ENCODE measurements at places on chromosomes 16 and 17.
A peak's percentile ranks its signal among the peaks of the same experiment; 100 is the strongest.

DNA sequence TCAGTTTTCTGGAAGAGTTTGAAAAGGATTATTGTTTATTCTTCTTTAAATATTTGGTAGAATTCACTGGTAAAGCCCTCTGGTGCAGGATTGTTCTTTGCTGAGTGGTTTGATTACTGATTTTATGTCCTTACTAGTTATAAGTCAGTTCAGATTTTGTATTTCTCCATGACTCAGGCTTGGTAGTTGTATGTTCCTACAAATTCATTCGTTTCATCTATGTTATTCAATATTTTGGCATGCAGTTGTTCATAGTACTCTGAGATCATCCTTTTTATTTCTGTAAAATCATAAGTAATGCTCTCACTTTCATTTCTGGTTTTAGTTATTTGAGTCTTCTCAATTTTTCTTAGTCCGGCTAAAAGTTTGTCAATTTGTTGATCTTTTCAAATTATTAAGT lies 58.1 kb upstream of the CRYM start:
- DNase-seq, result no peak

DNA sequence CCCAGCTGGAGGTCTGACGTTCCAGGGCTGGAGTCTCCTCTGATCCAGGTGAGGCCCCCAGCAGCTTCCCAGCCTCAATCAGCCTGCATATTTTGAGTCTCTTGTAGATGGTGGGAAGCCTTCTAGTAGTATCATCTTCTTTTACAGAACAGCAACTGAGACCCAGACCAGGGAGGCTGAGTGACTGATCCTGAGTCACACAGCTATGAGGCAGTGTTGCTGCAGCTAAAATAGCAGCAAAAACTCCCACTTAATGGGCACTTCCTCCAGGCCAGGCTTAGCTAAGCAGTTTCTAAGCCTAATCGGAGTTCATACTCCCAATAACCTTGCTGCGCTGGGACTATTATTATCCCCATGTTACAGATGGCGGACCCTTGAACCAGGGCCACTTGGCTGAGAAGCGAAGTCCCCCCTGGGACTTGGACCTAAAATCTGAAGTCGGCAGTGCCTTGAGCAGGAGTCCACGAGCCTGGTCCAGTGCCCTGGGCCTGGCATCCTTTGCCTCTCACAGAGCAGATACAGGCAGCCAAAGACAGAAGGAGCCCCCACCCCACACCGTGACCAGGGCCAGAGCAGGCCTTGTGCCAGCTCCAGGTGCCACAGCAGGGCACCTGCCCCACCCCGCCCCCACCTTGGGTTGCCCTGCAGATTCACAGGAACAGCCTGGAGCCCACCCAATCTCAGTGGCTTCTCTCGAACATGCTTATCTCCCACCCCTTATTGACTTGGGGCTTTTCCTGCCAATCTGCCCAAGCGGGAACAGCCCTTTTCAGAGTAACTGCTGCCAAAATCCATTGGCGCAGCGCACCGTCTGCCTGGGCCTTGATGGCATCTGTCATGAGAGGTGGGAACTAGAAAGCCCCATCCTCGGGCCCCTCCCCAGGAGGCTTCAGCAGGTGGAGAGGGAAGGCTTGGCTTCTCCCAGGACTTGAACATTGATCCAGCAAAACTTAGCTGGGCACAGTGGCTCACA lies 65.1 kb downstream of the SOCS1 start:
- peak; percentile 85 for DNase-seq

DNA sequence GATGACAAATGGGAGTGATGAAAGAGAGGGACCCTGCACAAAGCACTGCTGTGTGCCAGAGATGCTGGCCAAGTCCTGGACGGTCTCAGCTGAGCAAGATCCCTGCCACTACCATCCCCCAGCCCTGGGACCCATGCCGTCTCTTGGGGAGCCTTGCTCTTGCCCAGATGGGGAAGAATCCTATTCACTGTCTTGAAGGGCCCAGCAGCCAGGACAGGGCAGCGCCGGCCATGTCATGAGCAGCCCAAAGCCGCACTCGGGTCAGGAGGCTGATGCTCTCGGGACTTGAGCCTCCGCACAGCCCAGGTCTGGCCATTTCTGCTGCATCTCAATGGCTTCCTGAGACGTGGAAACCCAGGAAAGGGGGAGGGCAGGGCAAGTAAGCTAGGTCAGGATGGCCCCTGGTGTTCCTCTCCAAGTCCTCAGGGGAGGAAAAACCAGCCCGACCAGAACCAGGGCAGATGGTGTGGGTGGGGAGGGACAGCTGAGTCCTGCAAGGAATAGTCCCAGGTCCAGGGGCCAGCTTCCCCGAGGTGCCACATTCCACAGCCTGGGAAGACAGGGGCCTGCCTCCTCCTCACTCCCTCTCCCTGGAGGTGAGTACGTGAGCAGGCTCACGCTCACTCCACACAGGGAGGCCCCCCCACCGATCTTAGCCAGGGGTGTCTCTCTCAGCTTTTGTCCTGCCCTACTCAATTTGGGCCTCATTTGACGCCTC lies 7.8 kb upstream of the KRT19 start:
- no peak for DNase-seq

GRCh38 chr17:17533901-17534441 lies 37.8 kb upstream of the RASD1 start:
- DNase-seq, result no peak

DNA sequence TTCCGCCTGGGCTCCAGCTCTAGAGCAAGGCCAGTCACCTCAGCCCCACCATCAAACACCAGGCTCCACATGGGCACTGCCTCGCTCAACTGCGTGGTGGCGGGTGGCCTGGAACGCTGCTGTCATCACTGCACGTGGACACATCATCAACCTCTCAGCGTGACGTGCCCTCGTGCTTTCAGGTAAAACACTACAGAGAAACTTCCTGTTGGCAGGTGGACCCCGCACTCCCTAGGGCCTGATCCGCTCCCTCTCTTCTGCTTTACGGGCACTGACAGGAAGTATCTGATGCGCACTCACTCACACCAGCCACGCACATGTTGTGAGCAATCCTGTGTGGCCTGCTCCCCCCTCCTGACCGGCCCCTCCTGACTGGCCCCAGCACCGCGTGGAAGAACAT lies 87.4 kb downstream of the ANKRD11 start:
- DNase-seq, result no peak

- DNase-seq, result no peak
These were observed 15.1 kb downstream of the SLC6A4 start for GRCh38 chr17:30220414-30220813.

DNA sequence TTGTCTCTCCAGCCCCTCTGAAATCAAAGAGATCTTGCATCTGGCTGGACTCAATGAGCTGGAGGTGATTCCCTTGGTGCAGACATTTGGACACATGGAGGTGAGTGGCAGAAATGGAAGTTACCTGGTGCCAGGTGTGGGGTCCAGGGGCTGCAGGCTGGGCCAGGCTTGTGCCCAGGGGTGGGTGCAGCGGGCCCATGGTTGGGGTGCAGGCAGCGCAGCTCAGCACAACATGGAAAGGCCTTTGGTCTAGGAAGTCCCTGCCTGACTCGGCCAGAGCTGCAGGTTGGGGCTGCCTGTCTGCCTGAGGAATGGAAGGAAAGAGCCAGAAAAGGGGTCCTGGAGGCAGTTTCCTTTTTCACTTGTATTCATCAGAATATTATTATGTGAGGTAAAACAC lies 10.2 kb upstream of the OGFOD3 start:
- DNase-seq, result no peak

- peak; percentile 19 for DNase-seq
These were observed 1.7 kb downstream of the COPS3 start for GRCh38 chr17:17279316-17279715.

DNA sequence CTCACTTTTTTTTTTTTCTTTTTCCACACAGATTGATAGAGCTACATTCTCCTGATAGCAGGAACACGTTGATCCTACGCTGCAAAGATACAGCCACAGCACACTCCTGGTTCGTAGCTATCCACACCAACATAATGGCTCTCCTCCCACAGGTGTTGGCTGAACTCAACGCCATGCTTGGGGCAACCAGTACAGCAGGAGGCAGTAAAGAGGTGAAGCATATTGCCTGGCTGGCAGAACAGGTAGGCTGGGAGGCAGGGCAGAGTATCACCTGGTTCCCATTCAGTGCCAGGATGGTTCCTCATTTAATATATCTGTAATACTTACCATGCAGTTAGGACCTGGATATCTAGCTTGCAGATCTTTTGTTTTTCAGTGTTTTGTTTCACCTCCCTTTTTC lies 51.1 kb upstream of the VPS4A start:
- DNase-seq, result no peak

- DNase-seq, result peak; percentile 75
These were observed 27.0 kb upstream of the DHX8 start for GRCh38 chr17:43456661-43457361.

DNA sequence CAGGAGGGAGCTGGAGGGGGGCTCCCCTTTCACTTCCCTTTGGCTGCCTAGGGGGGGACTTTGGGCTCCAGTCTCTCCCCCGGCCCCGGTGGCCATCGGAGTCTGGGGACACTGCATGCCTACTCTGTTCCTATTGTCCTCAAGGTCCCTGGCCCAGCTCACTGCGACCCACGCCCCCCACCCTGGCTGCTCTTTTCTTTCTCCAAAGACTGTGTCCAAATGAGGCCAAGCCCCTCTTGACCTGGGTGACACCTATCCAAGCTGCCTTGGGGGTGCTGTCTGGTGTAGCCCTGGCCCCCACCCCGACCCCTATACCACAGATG lies 12.9 kb downstream of the UBALD1 start:
- DNase-seq, result no peak

DNA sequence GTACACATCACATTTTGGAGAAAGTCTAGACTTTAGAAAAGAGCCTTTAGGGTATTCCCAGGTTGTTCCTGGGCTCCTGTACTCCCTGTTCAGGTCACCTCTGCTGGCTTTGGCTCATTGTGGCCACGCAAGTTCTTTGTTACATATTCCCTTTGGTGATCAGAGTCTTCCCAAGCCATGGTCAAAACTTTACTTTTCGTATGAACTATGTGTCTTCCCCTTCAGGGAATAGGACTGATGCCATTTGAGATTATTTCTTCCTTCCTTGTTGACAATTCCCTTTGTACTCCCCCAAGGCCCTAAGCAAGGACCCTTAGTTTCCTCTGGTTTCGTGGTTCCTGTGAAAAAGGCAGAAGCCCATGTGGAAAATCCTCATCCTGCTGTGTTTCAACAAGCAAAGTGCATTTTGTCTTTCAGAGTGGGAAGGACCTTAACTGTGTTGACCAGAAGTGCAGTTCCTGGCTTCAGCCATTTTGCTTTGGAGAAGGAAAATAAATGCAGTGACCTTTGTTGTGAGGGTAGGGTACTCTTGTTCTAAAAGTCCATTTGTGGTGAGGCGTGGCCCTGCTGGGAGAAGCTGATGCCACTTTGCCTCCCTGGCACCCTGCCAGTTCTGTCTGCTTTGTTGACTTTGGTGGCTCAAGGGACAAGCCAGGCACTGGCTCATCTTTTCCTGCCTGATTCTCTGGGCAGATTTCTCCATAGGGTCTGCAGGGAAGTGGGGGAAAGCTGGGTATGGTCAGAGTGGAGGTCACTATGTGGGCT lies 55.1 kb downstream of the ZNRF1 start:
- DNase-seq, result no peak

DNA sequence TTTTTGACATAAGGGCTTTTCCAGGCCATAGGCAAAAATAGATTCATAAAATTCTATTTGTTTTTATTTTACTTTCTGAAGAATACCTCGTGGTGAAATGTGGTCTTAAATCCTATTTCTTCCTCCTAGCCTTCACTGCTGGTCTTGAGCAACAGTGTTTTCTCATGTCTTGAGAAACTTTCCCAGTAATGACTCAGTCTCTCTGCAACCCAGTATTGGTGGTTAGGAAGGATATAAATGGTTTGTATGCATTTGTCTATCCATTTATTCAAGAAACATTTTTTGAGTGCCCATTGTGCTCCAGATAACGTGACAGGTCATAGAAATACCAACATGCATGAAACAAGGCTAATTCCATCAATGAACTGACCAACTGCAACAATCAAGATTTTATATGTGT lies 213.9 kb downstream of the TMEM114 start:
- DNase-seq, result peak; percentile 2

GRCh38 chr17:75640556-75641119 lies 7.4 kb downstream of the SMIM5 start:
- DNase-seq, result no peak

DNA sequence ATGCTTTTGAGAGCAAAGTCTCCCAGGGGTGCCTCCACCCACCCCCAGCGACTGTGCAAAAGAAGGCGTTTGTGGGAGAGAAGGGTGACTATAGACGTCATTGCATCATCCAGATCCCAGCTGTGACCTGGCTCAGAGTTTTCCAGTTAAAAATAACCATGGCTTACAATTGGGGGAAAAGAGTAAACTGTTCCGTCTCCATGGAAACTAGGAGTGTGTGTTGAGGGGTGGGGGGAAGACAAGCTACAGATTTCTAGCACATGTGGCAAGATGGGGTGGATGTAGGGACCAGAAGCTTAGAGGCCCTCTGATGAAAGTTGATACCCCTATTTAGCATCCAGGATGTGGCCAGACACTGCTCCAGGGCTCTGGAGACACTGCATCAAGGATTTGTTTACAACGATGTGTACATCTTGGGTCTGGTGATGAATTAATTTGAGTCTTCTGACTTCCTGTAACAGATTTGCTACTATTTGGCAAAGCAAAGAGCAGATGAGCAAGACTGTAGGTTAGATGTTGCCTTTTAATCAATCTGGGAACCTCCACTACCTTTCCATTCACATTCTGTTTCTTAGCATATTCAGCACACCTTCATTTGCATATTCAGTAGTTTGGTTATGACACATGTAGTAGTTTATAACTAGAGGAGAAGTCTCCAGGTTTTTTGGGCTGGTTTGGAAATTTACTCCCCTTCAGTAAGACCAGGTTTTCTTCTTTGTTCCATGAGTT lies 6.2 kb upstream of the DUSP14 start:
- DNase-seq, result no peak

DNA sequence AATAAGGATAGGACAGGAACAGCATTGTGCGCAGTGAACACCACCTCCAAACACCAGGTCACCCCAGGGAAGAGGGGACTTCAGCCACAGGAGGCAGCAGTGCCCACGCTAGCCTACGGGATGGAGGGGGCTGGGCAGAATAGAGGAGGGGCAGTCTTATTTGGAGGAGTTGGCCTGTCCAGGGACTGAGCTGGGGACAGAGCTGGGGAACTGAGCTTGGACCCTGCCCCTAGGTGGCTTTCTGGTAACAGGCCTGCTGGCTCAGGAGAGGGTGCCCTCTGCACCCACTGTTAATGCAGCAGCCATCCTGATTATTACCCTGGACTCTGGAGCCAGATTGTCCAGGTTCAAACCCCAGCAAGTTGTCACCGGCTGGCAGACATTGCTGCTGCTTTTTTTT lies 9.3 kb downstream of the CCDC102A start:
- no peak for DNase-seq

GRCh38 chr17:35486920-35487732 lies 38.6 kb upstream of the SLFN13 start:
- peak; percentile 93 for DNase-seq

- DNase-seq, result no peak
These were observed 122.3 kb downstream of the PCTP start for GRCh38 chr17:55873017-55873758.

- no peak for DNase-seq
These were observed 469.9 kb downstream of the HS3ST4 start for GRCh38 chr16:26161461-26162180.
